Effector CD4-positive, alpha-beta T cell (primary cell): ENCODE measurements at places on chromosomes 7 and 10.
A peak's percentile ranks its signal among the peaks of the same experiment; 100 is the strongest.

DNA sequence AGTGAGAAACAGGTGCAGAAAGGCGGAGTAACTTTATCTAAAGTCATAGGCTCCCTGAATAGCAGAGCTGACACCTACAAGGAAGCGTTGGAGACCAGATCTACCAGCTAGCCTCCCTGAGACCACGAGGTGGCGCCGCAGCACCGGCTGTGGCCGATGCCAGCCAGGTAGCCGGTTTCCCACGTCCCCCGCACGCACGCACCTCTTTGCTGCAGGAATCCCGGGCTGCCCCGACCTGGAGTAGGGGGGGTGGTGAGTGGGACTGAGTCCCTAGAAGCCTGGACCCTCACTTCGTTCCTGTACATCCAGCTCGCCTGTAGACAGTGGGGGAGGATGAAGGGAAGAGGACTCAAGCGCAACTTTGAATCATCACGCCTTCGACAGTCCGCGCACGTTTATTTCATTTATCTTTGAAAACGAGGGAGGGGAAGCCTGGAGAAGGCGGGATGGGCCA is 3.7 kb downstream of the ELOVL3 start:
- peak; percentile 85 for DNase-seq

DNA sequence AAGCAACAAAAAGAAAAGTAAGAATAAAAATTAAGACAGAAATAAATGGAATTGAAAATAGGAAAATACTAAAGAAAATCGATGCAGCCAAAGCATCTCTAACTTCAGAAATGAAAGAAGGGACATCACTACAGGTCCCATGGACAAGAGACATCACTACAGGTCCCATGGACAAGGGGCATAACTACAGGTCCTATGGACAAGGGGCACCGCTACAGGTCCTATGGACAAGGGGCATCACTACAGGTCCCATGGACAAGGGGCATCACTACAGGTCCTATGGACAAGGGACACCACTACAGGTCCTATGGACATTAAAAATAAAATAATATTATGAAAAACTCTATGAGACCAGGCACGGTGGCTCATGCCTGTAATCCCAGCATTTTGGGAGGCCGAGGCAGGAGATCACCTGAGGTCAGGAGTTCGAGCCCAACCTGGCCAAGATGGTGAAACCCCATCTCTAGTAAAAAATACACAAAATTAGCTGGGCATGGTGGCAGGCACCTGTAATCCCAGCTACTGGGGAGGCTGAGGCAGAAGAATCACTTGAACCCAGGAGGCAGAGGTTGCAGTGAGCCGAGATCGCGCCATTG is 101.0 kb upstream of the DNAAF5 start:
- no peak for DNase-seq

DNA sequence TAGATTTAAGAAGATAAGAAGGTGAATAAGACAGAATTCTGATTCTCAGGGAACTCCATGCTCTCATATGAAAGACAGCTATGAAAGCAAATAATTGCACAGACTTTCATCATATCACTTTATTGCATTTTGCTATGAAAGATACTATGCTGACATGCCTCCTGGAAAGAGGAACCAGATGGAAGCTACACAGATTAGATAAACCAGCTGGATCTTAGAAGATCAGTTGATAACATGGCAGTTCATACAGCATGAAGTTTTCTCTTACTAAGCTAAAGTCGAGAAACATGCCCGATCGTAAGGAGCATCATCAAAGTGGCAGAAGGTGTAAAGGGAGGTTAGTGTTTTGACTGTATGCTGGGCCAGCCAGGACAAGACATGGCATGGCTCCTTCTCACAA is 112.5 kb upstream of the DPP6 start:
- no peak for DNase-seq

DNA sequence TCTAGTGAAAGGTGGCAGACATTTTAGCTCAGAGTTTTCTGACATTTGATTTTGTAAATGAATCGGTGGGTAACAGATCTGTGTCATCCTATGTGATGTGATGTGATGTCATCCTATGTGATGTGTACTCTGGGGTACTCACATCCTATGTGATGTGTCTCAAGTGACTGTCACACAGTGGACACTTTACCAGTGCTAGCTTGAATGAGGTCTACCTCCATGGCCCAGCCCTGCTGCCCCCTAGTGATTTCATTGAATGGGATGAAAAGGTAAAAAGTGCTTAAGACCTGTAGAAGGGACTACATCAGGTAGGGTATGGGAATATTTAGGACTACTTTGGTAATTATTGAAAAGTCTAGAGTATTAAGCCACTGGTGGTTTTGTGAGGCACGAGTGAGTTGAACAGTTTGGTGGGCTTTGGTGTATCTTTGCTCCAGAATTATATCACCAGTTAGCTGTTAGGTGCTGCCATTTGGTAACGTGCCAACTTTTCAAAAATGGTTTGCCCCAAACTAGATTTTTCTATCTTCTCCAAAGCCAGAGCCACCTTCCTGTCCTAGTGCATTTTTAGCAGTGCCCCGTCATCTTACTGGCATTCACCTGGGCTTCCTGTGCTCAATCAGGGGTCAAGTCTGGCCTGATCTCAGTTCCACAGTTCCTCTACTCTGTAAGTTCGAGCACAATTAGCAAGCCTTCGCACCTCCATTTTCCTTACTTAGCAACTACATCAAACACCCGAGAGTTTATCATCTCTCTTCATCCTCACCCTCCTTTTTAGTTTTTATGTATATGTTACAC is 9.7 kb downstream of the EIF4H start:
- peak; percentile 15 for DNase-seq

GRCh38 chr10:25725917-25726716 is 207.9 kb upstream of the MYO3A start:
- DNase-seq: no peak

DNA sequence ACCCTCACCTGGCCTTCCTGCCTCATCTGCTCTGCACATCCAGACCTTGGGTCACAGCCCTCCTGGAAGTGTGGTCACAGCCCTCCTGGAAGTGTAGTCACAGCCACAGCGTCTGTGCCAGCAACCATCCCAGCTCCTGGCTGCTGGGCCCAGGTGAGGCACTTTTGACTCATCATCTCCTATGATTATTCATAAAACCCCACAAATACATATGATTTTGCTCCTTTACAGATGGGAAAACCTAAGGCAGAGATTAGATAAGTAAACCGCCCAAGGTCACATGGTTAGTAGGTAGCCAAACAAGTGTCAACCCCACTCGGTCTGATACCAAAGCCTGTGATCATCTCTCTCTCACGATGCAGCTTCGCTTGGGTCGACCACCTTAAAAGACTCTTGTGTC is 94.3 kb downstream of the PRLHR start:
- no peak for DNase-seq

DNA sequence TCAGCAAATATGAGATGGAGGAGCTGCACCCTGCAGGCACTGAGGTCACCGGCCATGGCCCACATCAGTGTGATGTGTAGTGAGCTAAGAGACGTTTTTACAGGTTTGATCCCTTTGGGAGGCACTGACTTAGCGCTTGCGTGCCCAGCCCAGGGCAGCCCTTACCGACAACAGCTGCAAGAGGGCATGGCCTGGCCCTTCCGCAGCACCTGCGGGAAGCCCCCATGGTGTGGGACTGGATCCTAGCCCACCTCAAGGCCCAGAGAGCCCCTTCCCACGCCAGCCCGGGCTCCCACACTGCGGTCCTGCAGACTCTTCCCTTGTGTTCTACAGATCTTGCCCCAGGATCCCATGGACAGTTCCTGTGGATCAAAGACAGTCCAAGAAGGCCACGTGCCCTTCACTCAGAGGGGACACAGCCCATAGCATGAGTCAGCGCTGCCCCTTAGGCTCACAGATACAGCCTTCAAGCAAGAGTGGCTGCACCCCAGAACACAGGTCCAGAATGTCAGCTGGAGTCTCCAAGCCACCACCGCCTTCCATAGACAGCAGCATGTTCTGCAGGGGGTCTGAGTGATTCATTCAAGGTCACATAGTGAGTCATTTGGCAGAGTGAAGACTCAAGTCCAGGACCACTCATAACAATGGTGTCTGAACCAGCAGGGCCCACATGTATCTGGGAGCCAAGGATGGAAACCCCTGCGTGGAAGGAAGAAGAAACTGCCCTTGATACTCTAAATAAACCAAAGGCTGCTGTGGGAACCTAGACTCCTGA is 25.4 kb downstream of the TLL2 start:
- DNase-seq: no peak

- DNase-seq: no peak
Measured at GRCh38 chr10:62639144-62639543, 165.4 kb upstream of the ADO start.

DNA sequence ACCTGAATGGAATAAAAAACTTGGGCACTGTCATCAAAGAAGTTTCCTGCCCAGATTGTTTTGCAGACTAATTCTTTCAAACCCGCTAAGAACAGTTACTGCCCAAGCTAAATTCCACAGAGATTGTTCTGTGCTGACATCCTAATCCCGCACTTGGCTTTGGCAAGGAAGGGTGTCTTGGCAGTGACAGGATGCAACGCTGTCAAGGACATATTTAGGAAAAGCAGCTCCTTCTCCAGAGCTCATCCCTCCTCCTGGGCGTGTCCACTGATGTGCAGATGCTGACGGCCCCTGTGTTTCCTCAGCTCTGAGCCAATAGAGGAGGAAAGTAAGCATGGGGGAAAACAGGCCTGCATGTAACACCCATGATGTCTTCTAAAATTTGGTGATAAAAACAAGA is 74.2 kb downstream of the EEPD1 start:
- no peak for DNase-seq

DNA sequence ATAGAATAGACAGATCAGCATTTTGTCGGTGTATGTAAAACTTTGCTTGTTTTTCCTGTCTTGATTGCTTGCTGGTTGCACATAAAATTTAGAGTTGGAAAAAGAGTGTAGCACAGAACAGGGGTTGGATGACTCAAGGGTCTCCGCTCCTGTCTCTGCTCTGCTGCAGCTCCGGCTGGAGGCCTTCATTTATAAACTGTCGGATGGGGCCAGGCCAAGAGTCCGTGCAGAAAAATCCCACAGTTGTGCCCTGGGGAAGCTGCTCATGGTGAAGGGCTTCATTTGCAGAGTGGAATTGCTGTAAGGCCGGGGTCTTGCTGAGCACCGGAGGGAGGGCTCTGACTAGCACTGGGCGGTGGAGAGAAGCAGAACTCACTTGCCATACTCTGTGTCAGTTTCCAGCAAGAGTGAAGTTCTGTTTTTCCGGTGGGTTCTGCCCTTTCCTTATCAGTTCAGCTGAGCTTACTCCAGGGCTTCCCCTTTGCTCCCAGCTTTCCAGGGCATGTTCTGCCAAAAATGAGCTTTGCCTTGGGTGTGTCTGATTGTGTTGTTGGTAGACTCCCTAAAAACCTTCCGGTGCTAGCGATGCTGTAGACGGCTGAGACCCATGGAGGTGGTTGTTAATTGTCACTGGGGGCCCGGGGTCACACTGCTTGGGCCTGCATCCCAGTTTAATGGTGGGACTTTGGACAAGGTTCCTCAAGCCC is 67.2 kb downstream of the CAMK1D start:
- no peak for DNase-seq

GRCh38 chr7:18040196-18040595 is 12.6 kb upstream of the PRPS1L1 start:
- no peak for DNase-seq

DNA sequence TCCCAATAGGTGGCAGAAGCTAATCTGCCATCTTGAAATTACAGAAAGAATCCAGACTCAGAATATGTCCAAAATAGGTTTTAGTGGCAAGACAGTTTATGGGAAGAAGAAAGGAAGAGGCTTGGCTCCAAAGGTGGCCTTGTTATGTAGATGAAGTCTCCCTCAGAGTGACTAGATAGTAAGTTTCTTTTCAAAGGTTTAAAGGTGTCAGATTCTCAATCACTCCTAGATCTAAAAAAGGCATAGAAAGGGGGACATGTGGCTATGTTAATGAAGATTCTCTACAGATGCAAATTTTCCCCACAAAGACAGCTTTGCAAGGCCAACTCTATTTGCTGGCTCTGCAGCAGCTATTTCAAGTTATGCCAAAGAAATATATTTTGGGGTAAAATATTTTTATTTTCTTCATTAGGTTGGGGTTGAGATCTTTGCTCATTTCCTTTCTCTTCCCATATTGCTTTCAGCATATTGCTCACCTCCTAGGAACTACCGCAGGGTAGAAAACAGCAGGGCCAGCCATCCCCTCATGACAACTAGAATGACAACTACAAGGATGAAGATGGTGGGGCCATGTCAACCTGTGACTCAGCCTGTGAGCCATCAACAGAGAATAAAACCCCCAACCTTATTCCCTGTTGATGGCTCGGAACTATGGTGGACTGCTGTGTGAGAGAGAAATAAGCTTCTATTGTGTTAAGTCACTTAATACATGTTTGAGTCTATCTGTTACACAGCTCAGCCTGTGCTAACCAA is 274.0 kb upstream of the GALNT17 start:
- no peak for DNase-seq

DNA sequence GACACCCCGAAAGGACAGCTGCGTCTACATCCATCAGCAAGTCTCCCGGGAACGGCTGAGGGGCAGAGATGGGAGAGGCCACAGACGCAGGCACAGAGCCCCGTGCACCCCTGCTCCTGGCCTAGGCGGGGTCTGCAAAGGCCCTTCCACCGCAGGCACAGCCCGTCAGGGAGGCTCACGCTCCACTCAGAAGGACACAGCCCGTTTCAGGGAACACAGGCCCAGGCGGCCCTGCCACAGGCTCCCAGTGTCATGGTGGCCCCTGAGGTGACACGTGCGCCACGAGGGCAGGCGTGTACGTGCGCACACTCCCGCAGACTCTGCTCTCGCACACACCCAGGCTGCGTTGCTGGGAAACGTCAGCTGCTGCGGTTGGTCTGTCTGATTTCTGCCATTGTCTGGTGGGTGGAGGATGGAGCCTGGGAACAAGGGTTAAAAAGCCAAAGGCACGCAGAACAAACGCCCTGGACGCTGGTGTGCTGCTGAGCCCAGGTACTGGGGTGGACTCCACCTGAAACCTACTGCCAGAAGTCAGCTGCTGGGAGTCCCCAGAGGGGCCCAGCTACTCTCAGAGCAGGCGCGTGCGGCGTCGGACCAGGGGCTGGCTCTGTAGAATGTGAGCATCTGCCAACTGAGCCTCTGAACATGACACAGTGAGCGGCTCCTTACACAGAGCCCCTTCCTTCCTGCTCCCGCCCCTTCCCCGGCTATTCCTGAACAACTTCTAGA is 13.1 kb downstream of the GPER1 start:
- DNase-seq: no peak

DNA sequence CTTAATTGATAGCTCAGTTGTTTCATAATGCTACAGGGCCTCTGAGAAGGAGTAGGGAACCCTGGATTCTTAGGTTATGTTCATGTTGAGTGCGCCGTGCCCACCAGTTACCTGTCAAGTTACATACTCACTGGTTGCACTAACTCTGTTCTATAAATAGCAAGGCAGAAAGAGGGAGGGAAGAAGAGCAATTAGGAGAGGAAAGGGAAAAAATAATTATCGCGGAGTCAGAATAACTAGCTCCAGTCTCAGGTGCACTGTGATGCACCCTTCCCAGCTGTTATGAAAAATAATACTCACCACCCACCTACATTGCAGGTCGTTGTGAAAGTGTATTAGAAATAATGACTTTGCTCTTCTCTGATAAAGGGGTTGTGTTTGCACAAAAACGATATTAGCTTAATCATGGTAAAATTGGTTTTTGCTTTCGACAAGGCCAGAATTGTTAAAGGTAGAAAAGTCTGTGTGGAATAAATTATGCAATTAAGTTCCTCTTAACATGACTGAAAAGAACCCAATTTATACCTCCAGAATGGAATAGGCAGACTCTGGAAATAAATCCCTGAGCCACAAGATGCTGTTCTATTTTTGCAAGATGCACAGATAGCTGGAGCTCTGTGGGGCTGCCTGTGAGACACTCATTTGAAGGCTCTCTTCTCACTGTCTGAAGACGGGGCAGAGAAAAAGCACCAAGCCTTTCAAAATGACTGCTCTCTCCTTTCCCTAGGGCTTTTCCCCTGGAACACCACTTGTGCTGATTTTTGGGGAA is 137.6 kb upstream of the PITRM1 start:
- DNase-seq: no peak
